Skin of body (tissue), 3 donors: ENCODE measurements at places on chromosomes 7 and 10.

DNA sequence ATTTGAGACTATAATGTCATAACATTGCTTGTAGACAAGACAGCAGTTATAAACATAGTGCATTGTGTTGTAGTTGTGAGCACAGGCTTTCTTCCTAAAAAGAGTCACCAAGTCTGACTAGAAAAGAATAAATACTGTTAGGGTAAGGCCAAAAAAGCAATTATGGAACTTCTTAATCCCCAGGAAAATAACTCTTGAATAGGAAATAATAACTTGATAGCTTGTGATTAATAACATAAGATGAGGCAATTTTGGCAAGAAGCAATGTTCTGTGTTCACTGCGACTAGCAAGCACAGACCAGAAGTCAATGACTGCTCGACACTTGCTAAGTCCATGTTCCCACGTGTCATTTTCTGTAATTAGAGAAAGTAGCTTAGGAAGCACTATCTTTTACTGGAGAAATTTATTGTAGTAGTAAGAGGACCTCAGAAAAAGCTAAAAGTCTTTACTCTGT, 97.1 kb downstream of the AGMO start:
- DNase-seq: peak; percentile 43

DNA sequence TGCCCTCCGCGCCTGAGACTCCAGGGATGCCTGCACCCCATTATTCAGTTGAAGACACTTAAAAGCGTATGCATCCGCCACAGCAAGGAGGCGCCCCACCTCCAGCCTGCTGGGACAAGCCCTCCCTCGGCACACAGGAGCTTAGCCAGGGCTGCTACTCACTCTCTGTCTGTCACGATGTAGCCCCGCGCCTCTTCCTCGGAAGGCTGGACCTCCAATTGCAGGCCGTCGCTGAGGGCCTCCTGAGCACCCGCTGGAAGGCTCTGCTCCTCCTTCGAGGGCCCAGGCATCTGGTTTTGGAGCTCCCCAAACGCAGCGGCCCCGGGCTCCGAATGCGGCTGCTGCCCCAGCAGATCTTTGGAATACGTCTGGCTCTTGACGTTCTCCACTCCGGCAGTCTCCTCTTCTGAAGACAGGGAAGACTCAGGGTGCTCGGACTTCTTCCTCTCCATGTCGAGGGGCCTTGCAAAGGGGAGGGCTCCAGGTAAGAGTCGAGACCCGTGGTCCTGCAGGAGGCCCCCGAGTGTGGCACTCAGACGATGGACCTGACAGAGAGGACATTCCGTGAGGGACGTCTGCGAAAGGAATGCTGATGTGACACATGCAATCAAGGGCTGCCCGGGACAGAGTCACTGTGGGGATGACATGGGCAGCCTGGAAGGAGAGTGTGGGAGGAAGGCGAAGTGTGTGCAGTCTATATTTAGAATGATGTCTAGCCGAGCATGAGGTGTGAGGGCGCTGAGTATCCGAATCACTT, 453.9 kb downstream of the PTPRN2 start:
- no peak for DNase-seq

- no peak for DNase-seq
These were observed 32.9 kb upstream of the CRYGN start for GRCh38 chr7:151472644-151473380.

- no peak for DNase-seq
These were observed 25.5 kb downstream of the TMEM248 start for GRCh38 chr7:66946545-66946944.

- no peak for DNase-seq
These were observed 318.0 kb downstream of the PLXNA4 start for GRCh38 chr7:132258231-132258630.

DNA sequence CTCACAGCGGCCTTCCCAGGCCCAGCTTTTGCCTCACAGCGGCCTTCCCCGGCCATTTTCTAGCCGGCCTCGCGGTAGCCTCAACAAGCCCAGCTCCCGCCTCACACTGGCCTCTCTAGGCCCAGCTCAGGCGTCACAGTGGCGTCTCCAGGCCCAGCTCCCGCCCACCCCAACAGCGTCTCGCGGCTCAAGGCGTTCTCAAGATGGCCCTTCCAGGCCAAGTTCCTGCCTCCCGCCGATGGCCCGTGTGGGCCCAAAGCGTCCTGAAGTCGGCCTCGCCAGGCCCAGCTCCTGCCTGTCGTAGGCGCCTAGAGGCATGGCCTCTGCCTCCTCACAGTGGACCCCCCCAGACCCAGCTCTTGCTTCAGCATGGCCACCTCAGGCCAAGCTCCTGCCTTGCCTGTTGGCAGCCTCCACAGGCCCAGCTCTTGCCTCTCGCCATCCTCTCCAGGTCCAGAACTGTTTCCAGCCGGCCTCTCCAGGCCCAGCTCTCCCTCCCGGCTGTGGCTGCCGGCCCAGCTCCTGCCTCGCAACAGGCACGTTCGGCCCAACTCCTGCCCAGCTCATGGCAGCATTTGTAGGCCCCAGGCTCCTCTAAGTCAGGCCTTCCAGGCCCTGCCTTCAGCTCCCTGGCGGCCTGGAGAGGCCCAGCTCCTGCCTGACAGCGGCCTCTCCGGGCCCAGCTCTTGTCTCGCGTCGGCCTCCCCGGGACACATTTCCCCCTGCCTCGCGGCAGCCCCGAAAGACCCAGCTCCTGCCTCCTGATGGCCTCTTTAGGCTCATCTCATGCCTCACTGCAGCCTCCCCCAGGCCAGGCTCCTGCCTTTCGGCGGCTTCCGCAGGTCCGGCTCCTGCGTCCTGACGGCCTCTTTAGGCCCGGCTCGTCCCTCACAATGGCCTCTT, 18.8 kb upstream of the TMEM248 start:
- DNase-seq: no peak

GRCh38 chr7:142498364-142498763, 240.5 kb upstream of the PRSS58 start:
- DNase-seq: no peak
